ENCODE measurements at places on chromosomes 1 and 21.
A peak's percentile ranks its signal among the peaks of the same experiment; 100 is the strongest.

DNA sequence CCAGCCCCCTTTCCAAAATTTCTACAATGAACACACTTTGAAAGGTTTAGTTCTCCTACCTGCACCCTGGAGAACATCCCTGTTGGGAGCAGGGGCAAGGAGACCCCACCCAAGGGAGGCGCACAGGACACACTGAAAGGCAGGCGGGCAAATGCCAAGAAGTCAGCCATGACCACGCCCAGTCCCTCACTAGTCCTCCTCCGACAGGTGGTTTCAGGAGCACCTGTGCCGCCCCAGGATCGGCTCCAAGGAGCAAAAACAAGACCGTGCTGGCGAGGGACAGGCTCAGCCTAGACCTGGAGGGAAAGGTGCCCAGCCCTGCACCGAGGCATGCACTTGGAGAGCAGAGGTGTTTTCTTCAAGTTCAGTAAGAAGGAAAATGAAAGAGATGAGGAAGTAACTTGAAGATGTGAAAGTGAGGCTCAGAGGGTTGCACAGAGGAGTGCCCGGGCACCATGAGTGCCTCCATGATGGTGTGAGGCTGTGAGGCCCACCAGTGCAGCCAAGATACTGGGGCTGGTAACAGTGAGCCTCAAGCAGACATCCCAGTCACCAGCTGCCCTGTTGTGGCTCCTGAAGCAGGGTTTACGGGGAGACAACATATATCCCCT, 19.6 kb upstream of the NADK start:
- DNase-seq, result no peak

GRCh38 chr1:27394925-27395324, 2.5 kb downstream of the GPR3 start:
- no peak for DNase-seq

GRCh38 chr1:29256979-29257804, 20.9 kb downstream of the PTPRU start:
- DNase-seq, result peak; percentile 58

DNA sequence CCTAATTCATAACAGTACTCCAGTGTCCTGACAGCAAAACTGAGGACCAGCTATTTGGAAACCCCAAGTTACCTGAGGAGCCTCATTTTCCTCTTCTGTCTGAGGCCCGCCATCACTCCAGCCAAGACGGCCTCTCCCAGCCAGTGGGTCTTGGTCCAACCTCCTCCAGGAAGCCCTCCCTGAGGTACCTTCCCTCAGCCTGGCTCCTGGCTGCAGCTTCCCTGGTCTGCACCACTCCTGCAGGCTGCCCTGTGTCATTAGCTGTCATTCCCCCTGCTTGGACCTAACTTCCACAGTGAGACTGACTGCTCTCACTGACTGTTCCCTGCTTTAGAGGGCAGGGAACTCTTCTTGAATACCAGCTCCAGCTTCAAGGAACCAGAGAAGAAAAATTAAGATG, 33.0 kb downstream of the BCAR3 start:
- no peak for DNase-seq

- DNase-seq, result no peak
Measured at GRCh38 chr1:41072051-41072450, 50.5 kb upstream of the SLFNL1 start.

- DNase-seq, result no peak
Measured at GRCh38 chr1:228964178-228965089, 229.2 kb downstream of the RHOU start.

- peak; percentile 63 for DNase-seq
Measured at GRCh38 chr1:92994105-92994712, 32.9 kb upstream of the DIPK1A start.

DNA sequence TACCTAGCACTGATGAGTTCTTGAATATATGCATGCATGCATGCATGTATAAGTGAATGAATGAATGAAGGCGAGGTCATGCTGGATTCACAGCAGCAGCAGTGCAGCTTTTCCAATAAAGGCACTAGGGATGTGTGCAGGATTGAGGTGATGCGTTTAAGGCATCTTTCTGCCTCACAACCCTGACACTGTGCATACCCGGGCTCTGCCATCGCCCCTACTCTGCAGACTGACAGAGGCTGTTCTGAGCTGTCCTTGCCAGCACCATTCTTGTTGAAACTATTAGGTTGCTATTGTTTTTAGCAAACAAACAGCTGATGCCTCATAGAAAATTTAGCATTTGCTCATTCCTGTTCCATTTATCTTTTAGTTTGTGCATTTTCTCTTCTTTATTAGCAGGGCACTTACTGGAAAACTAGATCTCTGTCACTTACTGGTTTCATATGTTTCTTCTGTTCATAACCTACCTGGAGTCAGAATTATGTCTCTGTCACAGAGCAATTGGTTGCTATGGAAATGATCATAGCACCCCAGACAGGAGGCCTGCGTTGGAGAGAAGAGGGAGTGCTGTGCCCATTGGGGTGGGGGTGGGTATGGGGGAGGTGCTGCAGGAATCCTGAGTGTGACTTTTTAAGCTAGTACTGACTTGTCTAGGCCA, 79.0 kb downstream of the CD58 start:
- no peak for DNase-seq

DNA sequence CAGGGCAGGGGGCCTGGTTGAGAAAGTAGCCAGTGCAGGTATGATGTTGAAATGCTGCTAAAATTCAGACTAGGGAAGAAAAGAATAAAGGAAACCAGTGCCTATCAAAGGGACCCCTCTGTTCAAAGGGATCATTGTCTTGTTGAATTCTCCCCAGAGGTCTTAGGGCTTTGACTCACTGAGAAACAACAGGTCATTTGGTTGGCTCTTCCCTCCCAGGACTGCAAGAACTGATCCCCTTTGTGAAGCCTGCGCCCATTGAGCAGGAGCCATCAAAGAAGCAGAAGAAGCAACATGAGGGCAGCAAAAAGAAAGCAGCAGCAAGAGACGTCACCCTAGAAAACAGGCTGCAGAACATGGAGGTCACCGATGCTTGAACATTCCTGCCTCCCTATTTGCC, 11.8 kb upstream of the CELSR2 start:
- no peak for DNase-seq

DNA sequence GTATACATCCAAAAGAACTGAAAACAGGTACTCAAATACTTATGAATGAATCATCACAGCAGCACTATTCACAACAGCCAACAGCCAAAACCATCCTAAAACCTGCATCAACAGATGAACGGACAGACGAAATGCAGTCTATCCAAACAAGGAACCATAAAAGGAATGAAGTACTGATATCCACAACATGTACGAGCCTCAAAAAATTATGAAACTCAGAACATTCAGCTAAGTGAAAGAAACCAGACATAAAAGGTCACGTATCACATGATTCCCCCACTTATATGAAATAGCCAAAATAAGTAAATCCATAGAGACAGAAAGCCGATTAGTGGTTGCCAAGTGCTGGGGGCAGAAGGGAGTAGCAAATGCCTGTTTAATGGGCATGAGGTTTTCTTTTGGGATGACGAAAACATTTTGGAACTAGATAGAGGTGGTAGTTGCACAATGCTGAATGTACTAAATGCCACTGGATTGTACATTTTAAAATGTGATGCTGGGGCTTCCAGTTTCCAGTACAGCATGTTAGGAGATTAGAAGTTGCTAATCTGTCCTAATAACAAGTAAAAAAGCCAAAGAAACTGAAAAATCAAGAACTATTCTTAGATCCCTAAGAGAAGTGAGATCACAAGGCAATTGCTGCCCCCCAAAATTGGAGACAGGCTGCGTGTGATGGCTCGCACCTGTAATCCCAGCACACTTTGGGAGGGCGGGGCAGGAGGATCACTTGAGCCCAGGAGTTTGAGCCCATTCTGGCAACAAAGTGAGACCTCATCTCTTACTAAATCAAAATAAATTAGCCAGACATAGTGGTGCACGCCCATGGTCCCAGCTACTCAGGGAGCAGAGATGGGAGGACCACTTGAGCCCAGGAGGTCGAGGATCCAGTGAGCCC, 25.3 kb downstream of the CLSTN1 start:
- DNase-seq, result no peak

DNA sequence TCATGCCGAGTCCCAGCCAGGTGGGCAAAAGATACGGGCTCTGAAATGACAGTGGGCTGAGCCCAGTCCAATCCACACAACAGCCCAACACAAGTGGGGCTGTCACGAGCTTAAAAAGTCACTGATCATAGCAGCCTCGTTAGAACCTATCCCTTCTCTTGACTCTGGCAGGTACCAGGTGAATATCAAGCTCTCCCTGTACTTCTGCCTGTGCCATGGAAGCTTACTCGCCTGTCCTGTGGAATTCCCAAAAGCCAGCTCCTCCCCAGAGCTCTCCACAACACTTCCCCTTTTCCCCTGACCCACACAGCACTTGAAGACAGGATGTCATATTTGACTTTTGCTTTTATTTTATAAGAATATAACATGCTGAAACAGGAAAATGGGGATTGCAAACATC, 5.9 kb downstream of the RGS16 start:
- DNase-seq, result no peak
